ENCODE measurements at places on chromosomes 2 and 18.

DNA sequence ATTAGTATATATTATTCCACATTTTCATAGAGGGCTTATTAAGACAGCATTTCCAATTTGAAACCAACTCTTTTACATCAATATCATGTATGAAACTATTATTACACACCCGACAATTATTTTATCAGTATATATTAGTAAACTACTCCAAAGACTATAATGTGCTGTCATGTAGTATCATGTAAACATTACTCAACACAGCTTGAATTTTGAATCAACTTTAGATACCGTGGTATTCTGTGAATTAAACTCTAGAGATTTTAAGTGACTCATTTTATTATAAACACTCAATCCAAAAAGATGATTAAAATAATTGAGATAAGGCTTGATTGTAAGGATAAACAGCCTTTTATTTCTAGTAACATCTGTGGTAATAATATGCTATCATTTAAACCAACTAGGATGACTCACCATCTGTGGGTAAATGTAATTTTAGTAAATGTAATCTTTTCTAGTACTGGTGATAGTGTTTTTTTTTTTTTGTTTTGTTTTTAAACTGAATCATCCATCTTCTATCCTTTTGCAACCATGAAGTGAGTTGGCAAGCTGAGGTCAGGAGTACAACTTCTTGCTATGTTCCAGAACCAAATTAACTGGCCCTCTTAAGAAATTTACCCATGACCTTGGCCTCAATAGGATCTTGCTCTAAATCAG lies 144.3 kb upstream of the SMAD7 start:
- DNase-seq, result no peak

DNA sequence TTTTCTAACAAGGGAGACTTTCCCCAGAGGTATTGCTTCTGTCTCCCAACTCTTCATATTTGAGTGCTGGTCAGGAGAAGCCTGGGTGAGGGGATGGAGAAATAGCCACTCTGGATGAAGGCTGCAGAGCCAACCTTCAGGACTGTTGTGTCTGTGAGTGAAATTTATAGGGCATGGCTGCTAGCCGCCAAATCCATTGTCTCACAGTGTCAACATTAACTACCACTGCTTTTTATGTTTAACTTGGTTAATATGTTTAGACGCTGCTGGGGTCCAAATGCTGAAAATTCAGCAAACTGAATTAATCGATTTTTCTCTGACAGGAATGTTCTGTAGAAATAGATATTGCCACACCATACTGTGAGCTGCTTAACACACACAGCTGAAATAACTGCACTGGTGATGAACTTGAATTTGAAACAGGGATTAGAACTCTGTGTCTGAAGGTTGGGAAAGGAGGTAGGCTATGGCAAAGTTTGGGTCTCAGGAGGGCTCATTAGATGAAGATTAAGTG lies 281.0 kb downstream of the DCC start:
- DNase-seq, result no peak

DNA sequence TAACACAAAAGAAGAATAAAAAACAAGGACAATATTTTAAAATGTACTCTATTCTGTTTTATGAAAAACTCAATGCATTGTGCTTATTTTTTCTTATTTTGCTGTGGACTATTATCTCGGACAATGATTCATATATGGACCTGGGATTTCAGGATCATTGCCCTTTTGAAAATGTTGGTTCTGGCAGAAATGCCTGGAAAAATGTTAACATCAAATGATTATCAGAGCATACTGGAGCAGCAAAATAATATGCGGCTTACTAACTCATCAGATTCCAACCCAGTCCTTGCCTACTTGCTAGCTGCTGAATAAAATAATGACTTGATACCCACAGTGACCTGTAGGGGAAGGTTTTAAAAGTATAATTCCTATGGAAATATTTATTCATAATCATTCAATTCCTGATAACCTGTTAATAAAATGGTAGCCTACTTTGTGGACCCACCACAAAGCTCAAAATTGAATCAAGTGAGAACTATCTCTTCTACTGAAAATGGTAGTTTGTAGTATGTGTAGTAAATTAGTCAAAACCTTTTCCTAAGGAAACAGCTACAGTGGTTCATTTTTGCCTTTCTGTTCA lies 117.4 kb downstream of the NEB start:
- no peak for DNase-seq

- no peak for DNase-seq
Measured at GRCh38 chr2:176182671-176183070, 5.8 kb upstream of the HOXD1 start.

- DNase-seq, result no peak
Measured at GRCh38 chr2:41320491-41320890, 727.3 kb upstream of the PKDCC start.

DNA sequence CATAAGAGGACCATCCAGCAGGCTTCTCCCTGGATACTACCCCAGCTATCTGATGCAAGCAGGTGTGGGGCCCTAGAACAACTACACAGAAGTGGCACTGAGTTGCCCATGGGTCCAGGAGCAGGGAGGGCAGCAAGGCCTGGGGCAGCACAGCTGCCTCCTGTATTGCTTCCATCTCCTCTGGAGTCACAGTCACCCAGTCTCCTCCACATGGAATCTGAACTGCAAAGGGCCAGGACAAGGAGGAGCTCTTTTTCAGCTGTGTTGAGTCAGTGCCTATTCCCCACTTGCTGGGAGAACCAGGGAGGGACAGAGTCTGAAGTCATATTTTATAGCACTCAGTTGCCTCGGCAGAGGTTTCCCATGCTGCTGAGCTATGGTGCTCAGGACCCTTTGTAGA lies 67.9 kb upstream of the ALPP start:
- no peak for DNase-seq

- peak; percentile 5 for DNase-seq
Measured at GRCh38 chr2:24818721-24819167, 25.5 kb downstream of the CENPO start.

DNA sequence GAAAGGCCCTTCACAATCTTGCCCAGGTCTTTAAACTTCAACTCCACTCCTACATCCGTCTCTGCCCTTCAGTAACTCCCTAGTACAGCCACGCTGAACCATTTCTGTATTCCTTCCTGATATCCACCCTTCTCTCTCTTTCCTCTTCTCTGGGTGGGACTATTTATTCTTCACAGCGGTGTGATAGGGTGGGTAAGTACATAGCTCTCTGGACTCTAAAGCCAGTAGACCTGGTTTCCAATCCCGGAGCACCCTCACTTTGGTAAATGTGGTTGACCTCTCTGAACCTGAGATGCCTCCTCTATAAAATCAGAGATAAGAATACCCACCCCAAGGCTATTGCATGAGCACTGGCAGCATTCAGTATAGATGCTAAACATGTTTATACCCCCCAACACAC lies 86.7 kb downstream of the ATL2 start:
- DNase-seq, result no peak

GRCh38 chr18:62751341-62751821 lies 36.0 kb downstream of the PHLPP1 start:
- no peak for DNase-seq

GRCh38 chr2:8543383-8544170 lies 138.3 kb upstream of the ID2 start:
- DNase-seq, result peak; percentile 87

- DNase-seq, result no peak
Measured at GRCh38 chr2:125398738-125399524, 1257.0 kb upstream of the GYPC start.

DNA sequence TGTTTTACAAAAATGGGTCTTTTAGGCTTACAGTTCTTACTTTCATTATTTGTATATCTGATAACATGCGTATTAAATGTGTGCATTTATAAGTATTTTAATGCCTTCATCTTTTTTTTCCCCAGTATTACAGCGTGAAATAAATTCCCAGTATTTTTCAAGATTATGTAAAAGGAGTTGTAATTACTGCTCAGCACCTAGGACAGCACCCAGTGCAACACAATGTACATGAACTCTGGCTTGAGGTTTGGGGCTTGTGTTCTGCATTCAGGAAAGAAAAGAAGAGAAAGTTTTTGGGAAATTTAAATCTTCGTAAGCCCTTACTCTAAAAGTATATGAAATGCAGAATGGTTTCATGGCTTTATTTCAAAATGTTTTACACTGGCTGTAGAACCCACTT lies 16.7 kb downstream of the ZNF638 start:
- DNase-seq, result no peak

GRCh38 chr2:177501186-177501585 lies 108.6 kb downstream of the AGPS start:
- DNase-seq, result no peak

GRCh38 chr2:230496891-230497290 lies 80.9 kb downstream of the SP100 start:
- no peak for DNase-seq

GRCh38 chr18:5951515-5952091 lies 56.3 kb upstream of the TMEM200C start:
- no peak for DNase-seq

- no peak for DNase-seq
Measured at GRCh38 chr2:59463426-59463825, 1090.0 kb downstream of the BCL11A start.

- DNase-seq, result no peak
Measured at GRCh38 chr2:79723830-79724229, 211.0 kb downstream of the CTNNA2 start.

GRCh38 chr2:127154396-127154795 lies 47.4 kb upstream of the BIN1 start:
- DNase-seq, result no peak

- DNase-seq, result no peak
Measured at GRCh38 chr2:39989888-39990287, 210.8 kb upstream of the THUMPD2 start.

- DNase-seq, result no peak
Measured at GRCh38 chr2:217413193-217413592, 553.3 kb upstream of the TNP1 start.
